ENCODE measurements at places on chromosomes 12 and 14.

GRCh38 chr14:30884901-30885300, 10.5 kb downstream of the COCH start:
- DNase-seq, result no peak
- no peaks in the 10 kb centered on the region for H3K4me1 ChIP-seq
- no peaks in the 10 kb centered on the region for H3K27me3 ChIP-seq
- H3K27ac ChIP-seq, result no peak overlapping the region
- H3K36me3 ChIP-seq, result no peaks in the 10 kb centered on the region

DNA sequence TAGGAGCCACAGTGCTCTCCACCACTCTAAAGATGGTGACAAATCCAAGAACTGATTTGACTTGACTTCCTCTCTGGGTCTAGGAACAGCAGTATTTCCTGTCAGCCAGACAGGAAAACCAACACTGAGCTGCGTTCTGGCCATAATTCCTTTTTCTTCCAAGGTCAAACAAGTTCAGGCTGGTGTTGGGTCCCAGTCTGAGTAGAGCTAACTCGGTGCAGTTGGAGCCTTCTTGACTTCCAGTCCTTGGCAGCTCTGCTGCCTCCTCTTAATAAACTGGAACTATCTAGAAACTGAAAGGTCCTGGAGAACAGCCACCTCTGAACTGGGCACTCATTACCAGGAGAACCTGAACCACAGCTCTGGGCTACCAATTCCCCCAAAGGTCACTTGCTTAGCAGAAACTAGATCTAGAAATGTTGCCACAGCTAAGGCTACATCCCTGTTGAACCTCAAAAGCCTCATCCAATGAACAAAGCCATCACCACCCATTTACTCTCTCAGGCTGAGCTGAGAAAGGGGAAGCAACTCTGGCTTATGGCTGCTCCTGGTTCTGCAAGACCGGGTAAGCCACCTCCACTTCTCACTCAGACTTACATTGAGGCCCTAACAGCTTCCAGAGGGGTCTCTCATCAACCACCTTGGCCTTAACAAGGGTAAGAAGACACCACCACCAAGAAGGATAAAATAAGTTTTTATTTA, 27.7 kb downstream of the MAX start:
- H3K4me1 ChIP-seq, result no peaks in the 10 kb centered on the region
- no peak overlapping the region for H3K4me3 ChIP-seq
- no peaks in the 10 kb centered on the region for H3K27me3 ChIP-seq
- DNase-seq, result no peak
- H3K27ac ChIP-seq, result no peak overlapping the region

DNA sequence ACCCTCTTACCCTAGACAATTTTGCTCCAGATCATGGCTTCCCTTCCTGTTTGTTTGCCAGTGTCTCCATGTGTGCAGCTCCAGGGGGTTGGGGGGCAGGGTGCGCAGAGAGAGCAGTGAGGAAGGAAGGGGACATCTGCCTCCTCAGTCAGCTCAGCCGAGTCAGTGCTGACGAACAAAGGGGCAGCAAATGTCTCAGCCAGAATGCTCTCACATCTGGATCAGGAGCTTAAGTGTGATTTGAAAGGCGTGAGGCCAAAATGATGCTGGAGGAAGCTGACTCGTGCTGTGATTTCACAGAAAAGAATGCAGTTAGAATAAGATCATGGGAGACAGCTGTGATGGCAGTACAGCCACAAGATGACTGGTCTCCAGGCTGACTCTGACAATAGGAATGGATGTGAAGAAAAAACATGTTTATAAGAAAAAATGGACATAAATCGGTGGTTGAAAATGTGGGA, 27.1 kb upstream of the CDK17 start:
- H3K27ac ChIP-seq, result peak overlapping the region; percentile 99
- H3K4me1 ChIP-seq, result peaks cover 35% of the 10 kb centered on the region
- H3K36me3 ChIP-seq, result no peaks in the 10 kb centered on the region
- H3K27me3 ChIP-seq, result no peaks in the 10 kb centered on the region

- no peaks in the 10 kb centered on the region for H3K4me1 ChIP-seq
- H3K36me3 ChIP-seq, result no peaks in the 10 kb centered on the region
- H3K27me3 ChIP-seq, result no peaks in the 10 kb centered on the region
These were observed 166.4 kb downstream of the PELI2 start for GRCh38 chr14:56284641-56285040.

- peaks cover 68% of the 10 kb centered on the region for H3K27me3 ChIP-seq
- no peak within 1 kb of the TSS for H3K4me3 ChIP-seq
- H3K4me1 ChIP-seq, result peaks cover 2% of the 10 kb centered on the region
- no peak within 1 kb of the TSS for H3K27ac ChIP-seq
- peak; percentile 11 for DNase-seq
- no peaks in the 10 kb centered on the region for H3K36me3 ChIP-seq
These were observed at the start of gene DIO3 for GRCh38 chr14:101561145-101561896. DIO3 (plus strand) TSS chr14:101561495.

- no peaks in the 10 kb centered on the region for H3K27me3 ChIP-seq
- H3K4me3 ChIP-seq, result peak overlapping the region; percentile 93
- peak overlapping the region; percentile 68 for H3K27ac ChIP-seq
- peaks cover 11% of the 10 kb centered on the region for H3K4me1 ChIP-seq
These were observed 6.2 kb upstream of the C12orf50 start for GRCh38 chr12:88035271-88035906.

- H3K36me3 ChIP-seq, result no peaks in the 10 kb centered on the region
- H3K27ac ChIP-seq, result no peak overlapping the region
- H3K4me1 ChIP-seq, result peaks cover 5% of the 10 kb centered on the region
- peak; percentile 73 for DNase-seq
- H3K27me3 ChIP-seq, result peaks cover 6% of the 10 kb centered on the region
These were observed 54.0 kb downstream of the ZNF641 start for GRCh38 chr12:48296586-48297282.

- peak overlapping the region; percentile 41 for H3K4me3 ChIP-seq
- H3K27ac ChIP-seq, result peak overlapping the region; percentile 84
- DNase-seq, result peak; percentile 62
- peaks cover 31% of the 10 kb centered on the region for H3K4me1 ChIP-seq
- no peaks in the 10 kb centered on the region for H3K27me3 ChIP-seq
These were observed 31.7 kb upstream of the TUBA1C start for GRCh38 chr12:49232940-49233841.

DNA sequence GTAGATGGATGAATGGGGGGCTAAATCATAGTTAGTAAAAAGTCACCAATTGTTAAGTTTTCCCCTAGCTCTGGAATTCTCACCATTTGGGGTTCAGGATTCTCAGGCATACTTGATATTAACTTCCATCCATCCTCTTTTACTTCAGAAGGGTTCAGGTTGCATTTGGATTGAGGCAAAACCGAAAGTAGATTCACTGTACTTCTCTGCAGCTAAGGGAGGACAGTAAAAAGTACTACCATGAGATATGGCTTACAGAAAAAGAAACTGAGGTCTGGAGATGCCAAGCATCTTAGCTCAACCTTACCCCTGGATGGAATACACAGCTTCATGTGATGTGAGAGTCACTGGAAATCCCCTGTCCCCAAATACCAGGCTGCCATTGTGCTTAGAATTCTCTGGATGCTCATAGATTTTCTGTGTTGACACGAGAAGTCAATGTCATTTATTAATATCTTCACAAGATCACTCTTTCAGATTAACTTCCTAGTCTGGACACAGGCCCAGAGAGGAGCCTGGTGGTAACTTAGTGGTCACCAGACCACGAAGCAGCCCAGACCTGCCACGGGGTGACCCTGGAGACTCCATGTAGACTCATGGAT, 87.1 kb downstream of the SSPN start:
- DNase-seq, result no peak
- no peak overlapping the region for H3K4me3 ChIP-seq
- no peaks in the 10 kb centered on the region for H3K36me3 ChIP-seq
- no peaks in the 10 kb centered on the region for H3K4me1 ChIP-seq
- H3K27me3 ChIP-seq, result no peaks in the 10 kb centered on the region
- H3K27ac ChIP-seq, result no peak overlapping the region

DNA sequence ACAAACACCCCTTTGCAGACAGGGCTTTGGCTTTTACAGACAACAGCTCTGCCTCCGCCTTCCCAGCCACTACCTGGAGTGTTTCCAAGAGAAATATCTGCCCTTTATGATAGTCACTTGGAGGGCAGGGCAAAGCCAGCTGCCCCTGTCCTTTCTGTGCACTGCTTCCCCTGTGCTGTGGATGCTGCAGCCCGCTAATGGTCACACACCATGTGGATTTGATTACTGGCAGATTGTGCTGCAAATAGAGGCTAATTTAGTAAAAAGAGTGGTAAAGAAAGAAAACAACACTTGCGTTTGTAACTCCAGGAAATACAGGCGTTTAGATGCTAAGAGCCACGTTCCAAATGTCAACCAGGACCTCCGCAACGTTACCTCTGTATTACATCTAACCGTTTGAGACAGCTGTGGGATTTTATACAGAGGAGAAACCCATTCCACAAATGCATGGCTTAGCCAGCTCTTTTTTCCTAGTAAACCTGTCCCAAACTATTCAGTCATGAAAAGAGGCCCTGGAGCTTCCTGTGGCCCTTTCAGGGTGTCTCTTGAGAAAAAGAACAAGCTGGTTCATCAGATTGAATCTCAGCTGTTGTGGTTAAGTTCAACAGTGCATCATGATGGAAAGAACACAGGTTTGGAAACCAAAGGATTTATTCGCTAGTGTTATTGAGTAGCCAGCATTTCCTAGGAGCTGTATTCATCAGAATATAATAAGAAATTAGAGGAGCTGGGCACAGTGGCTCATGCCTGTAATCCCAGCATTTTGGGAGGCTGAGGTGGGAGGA, 30.1 kb upstream of the PWP1 start:
- no peaks in the 10 kb centered on the region for H3K36me3 ChIP-seq
- H3K27ac ChIP-seq, result no peak overlapping the region
- no peak for DNase-seq

DNA sequence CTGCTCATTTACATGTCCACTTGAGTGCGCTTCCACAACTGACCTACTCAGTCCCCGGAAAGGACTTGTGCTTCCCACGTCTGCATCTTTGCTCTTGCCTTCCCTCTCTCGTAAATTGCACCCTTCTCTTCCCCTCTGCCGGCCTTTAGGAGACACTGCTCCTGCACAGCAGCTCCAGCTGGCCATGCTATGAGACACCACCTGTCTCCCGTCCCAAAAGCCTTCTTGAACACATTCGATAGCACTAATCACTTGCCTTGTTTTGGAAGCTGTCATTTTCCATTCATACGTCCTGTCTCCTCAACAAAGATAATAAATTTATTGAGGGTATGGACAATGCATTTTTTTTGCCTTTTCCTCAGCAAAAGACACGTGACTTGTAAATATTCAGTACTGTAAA, 15.7 kb upstream of the KCNA1 start:
- no peaks in the 10 kb centered on the region for H3K4me1 ChIP-seq
- peaks cover 15% of the 10 kb centered on the region for H3K27me3 ChIP-seq
- no peak overlapping the region for H3K4me3 ChIP-seq
- no peak overlapping the region for H3K27ac ChIP-seq
- no peaks in the 10 kb centered on the region for H3K36me3 ChIP-seq

- no peak overlapping the region for H3K4me3 ChIP-seq
- H3K27me3 ChIP-seq, result no peaks in the 10 kb centered on the region
- peaks cover 18% of the 10 kb centered on the region for H3K36me3 ChIP-seq
- no peak for DNase-seq
These were observed 8.9 kb downstream of the GTF2A1 start for GRCh38 chr14:81211844-81212243.

DNA sequence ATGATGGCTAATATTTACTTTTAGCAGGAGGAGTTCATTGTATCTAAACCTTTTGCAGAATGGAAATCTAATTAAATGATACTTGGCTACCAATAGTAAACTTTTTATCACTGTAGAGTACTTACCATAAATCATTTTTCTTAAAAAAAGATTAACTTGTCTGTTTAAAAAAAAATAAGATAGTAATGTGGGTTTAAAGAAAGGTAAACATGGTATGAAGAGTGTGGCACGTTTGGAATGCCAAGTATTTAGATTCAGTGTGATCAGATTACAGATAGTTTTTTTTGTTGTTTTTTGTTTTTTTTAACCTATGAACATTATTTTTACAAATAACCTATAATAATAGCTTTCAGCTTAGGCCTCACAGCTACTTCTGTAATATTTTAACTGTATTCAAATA, 25.8 kb downstream of the KTN1 start:
- H3K27me3 ChIP-seq, result no peaks in the 10 kb centered on the region
- DNase-seq, result peak; percentile 49
- no peak overlapping the region for H3K4me3 ChIP-seq
- peaks cover 39% of the 10 kb centered on the region for H3K4me1 ChIP-seq

GRCh38 chr14:59811815-59812214, 58.8 kb downstream of the RTN1 start:
- no peaks in the 10 kb centered on the region for H3K36me3 ChIP-seq
- DNase-seq, result no peak
- H3K4me3 ChIP-seq, result no peak overlapping the region

GRCh38 chr12:102300824-102301461, 103.3 kb upstream of the PMCH start:
- no peak overlapping the region for H3K4me3 ChIP-seq
- no peaks in the 10 kb centered on the region for H3K27me3 ChIP-seq
- H3K27ac ChIP-seq, result no peak overlapping the region
- DNase-seq, result peak; percentile 37
- H3K4me1 ChIP-seq, result no peaks in the 10 kb centered on the region
- H3K36me3 ChIP-seq, result no peaks in the 10 kb centered on the region

DNA sequence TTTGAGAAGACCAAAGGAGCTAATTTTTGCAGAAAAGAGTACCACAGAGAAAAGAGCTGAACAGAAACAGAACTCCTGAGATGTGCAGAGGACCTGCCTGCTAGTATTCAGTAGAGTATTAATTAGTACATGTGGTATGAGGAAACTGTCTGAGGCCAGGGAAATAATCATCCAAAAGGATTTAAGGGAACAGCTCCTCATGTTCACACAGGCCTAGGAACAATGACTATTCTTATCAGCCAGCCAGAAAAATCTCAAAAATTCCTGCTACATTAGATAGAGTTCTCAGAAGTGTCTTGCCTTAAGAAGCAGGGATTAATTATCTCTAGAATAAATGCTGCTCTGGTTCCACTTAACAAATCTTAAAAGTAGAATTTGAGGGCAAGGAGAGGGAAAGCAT, 36.4 kb downstream of the PKP2 start:
- no peaks in the 10 kb centered on the region for H3K4me1 ChIP-seq
- H3K27me3 ChIP-seq, result no peaks in the 10 kb centered on the region
- H3K4me3 ChIP-seq, result no peak overlapping the region

DNA sequence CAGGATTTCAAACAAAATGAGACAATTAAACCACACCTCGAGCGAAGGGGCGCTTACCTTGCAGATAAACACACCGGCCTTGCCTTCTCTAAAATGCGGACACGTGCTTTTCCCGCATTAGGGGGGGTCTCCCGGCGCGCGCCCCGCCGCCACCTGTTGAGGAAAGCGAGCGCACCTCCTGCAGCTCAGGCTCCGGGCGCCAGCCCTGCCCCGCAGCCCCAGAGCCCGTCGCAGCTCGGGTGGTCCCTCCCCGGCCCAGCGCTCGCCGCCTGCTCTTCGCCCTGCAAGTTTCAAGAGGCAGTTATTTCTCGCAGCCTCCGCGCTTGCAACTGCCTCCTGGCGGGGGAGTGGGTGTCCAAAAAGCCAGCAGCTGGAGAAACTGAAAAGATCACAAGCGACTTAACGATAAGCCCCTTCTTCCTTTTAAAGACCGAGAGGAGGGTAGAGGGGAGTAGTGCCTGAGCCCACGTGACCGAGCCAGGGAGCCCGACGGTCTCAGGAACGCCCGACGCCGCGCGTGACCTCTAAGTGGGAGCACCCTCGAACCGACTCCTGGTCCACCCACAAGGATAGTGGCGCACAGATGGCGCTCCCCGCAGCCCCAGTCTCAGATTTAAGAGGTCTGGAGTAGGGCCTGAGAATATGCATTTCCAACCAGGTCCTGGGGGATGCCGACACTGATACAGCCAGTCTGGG, at the start of gene ESR2:
ESR2 (minus strand) TSS at position 396 of the 696 bp plus-strand sequence. CDS start 11,386 bp downstream, outside the sequence.
- peaks cover 16% of the 10 kb centered on the region for H3K27me3 ChIP-seq
- peak; percentile 35 for DNase-seq
- H3K27ac ChIP-seq, result no peak within 1 kb of the TSS
- no peaks in the 10 kb centered on the region for H3K36me3 ChIP-seq
- peaks cover 14% of the 10 kb centered on the region for H3K4me1 ChIP-seq
